ENCODE measurements at places on chromosomes 16 and 17.

DNA sequence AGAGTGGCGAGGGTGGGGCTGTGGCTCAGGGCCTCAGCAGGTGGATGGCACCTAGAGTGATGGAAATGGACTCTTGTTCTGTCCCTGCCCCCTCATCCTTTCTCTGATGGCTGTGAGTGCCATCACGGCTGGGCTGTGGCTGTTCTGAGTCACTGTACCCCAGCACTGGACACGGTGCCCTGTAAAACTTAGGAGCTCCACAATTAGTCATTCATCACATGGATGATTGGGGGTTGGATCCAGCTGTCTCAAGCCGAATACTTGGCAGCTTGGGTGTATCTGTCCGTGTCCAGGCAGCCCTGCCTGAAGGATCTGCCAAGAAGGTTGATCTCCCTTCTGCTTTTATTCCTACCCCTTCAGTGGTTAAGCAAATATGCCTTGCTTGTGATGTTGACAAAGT, 295.5 kb upstream of the EEF2KMT start:
- no peak for DNase-seq

DNA sequence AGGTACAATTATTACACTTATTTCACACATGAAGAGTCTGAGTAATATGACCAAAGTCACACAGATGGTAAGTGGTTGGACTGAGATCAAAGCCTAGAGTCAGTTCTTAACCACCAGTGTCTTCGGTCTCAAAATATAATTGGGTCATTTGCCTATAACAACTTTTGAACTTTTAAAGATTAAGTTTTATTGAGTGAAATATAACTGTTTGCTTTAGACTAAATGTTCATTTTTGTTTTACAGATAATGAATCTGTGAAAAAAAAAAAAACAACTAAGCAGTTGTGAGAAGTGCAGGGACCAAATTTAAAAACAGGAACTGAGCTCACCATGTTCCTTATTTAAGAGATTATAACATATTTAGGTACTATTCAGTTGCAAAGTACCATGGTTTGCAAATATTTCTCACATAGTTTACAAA, 150.1 kb downstream of the ITFG1 start:
- no peak for DNase-seq

- DNase-seq = no peak
These were observed 48.5 kb downstream of the CDH13 start for GRCh38 chr16:82675300-82675699.

- DNase-seq = peak; percentile 52
These were observed 5.6 kb upstream of the CIITA start for GRCh38 chr16:10871157-10871991.

DNA sequence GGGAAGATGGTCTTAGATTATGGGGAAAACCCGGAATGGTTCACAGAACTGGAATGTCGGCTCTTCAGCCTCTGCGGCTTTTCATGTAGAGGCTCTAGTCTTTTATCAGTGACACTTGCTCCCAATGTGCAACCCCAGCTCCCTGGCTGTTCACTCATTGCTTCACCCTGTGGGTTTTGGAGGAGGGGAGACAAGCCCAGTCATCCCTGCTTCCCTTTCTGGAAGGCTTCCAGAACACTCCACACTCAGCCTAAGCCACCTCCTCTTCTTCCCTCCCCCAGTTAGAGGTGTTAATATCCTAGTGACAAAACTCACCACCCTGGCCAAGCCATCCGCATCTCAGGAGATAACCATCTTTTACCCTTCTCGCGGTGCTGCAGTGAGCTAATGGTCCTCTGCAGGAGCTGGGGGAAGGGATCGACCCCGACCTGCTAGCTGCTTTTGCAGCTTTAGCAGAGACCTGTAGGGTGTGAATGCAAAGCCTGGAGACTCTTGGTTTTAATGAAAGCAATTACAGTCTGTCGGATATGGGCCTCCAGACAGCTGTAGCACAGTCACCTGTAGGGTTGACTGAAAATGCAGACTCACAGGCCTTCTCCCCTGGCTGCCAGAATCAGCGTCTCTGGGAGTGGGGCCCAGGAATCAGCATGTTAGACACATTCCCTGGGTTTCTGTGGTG, 24.3 kb upstream of the LASP1NB start:
- peak; percentile 78 for DNase-seq

DNA sequence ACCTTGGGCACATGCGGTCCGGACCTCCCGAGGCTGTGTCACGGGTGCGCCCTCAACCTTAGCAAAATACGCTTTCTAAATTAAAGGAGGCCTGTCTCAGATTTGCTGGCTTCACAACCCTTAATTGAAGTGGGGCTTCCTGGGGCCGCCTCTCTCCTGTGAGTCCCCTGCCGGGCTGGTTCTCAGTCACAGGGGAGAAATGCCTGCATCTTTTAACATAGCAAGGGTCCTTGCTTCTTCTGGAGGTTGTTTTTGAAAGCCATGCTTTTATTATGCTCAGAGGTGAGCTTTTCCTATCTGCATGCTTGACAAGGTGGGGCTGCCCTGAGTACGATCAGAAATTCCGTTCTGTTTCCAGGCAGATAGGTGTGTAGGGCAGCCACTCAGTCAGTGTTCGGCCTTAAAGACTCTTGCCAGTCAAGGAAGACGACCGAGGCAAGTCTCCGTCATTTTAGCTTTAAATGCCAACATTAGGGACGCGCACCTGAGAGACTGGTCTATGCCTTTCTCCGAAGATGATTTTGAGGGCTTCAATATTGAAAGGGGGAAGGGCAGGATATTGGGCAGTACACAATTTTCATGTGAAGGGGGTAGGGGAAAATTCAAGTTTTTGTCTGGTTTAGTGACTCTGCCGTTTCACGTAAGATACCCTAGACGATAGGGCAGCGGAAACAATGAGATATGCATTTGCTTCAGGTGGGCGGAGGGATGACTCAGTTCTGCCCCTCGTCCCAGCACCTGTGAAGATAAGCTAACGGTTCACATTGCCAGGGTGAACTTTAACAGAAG, 5.5 kb upstream of the SLC7A5 start:
- DNase-seq = no peak

DNA sequence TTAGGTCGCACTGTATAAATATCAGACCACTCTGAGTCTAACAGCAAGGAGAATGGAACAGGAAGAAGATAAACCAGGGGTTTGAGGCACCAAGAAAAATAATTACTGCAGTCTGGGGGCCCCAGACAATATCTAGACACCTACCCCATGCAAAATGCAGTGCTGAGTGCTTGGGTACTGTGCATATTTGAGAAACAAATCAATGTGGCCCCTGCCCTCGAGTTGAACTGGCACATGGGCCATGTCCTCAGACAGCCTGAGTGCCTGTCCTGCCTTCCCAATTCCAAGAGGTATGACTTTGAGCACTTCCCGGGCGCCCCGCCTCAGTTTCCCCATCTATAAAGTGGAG, 6.2 kb upstream of the CIITA start:
- no peak for DNase-seq

GRCh38 chr17:27381007-27381501, 75.2 kb upstream of the KSR1 start:
- DNase-seq = peak; percentile 84

GRCh38 chr16:23835390-23836077, at the start of gene PRKCB:
PRKCB (plus strand) TSS chr16:23835983.
- DNase-seq = peak; percentile 35

- peak; percentile 78 for DNase-seq
These were observed 38.5 kb downstream of the IGF2BP1 start for GRCh38 chr17:49035470-49036269.

GRCh38 chr16:72202014-72202413, 30.1 kb upstream of the PMFBP1 start:
- DNase-seq = no peak

- no peak for DNase-seq
These were observed 30.1 kb downstream of the IKZF3 start for GRCh38 chr17:39834017-39834416.

GRCh38 chr17:58315281-58315711, 13.3 kb downstream of the TSPOAP1 start:
- DNase-seq = no peak

GRCh38 chr16:5027575-5028235, 6.0 kb downstream of the NAGPA start:
- no peak for DNase-seq

- DNase-seq = no peak
These were observed 23.5 kb downstream of the ZNF276 start for GRCh38 chr16:89744813-89745212.

- DNase-seq = no peak
These were observed 130.9 kb downstream of the CDH11 start for GRCh38 chr16:64991001-64991400.

DNA sequence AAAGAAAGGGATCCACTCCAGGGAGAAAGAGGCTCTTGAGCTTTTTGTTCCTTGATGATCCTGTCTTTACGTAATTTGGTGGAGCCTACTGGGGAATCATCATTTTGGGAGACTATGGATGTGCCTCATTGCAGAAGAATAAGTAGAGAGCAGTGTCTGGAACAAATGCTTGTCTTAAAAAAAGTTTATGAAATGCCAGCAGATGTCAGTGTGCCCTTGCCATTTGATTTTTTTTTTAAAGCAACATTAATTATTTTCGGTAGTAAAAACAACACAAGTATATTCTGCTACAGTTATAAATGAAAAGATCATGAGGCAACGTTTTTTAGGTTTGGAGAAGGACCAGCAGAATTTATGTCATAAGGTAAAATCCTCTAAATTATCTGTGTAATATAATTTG, 934.8 kb upstream of the EEF2KMT start:
- DNase-seq = no peak

- DNase-seq = no peak
These were observed 472.7 kb downstream of the KCNJ2 start for GRCh38 chr17:70642059-70642458.

GRCh38 chr17:69909389-69909788, 165.6 kb upstream of the KCNJ16 start:
- no peak for DNase-seq

All from dermis blood vessel endothelial cell (primary cell).